ENCODE measurements at places on chromosomes 7 and 10.

DNA sequence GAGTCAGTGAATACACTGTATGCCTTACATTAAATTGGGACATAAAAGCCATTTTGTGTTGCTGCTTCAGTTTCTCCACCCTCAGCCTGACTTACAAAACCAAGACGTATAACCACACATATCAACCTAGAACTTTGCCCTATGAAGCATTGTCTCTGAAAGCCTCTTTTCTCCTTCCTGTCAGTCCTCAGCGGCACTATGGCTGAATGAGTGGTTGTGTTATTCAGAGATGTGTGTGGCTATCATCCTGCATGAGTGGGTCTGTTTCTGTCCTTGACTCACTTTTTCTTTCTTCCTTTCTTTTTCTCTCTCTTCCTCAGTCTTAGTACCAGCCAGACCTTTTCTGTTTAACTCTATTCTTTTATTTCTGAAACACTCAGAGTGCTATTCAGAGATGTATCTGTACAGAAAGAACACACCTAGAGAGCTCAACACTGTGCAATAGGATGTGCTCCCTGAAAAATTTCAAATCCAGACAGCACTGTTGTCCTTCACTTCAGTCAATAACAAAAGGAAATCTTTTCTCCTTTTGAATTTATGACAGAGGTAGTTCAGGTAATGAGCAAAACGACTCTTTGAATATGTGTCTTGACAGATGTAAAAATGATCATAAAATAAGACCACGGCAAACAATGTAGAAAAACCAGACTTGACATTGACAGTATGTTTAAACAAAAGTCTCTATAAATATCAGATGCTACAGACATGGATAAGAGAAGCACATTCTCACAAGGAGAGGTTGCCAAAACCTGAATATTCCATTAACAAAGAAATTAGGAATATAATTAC lies 163.3 kb upstream of the FEZF1 start:
- DNase-seq, result no peak

- no peak for DNase-seq
Observed at GRCh38 chr10:44462338-44462914, 77.5 kb upstream of the CXCL12 start.

DNA sequence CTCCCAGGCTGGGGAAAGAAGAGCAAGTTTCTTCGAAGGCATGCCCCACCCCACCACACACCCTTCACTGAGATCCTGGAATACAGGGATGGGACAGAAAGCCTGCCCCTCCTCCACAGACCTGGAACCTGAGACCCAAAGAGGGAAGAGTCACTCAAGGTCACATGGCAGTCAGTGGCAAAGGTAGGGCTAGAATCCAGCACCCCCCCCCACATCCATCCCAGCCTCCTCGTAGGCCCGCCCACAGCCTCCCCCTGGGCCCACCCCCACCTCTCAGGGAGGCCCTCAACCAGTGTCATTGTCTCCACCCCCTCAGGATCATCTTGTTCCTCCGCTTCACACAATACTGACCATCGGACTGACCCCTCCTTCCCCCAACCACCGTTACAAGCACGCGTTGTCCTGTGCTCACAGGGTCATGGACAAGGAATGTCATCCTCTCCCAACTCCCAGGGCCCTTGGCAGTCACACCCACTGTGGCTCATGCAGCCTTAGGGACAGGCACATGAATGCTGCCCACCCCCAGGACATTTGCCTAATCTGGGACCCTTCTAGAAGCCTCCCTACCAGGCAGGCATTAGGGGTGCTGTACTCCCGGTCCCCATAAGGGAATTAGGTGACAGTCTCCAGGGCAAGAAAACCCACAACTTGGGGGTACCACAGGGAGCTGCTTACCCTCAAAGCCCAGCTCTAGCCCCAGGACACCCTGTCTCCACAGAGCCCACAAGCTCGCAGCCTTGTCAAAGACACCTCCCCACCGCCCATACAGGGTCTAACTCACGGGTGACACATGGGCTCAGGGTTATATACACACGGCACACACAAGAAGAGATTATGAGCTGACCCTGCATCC lies 1.4 kb downstream of the KCNH2 start:
- DNase-seq, result no peak

- no peak for DNase-seq
Observed at GRCh38 chr7:37353949-37354655, 94.6 kb downstream of the ELMO1 start.

DNA sequence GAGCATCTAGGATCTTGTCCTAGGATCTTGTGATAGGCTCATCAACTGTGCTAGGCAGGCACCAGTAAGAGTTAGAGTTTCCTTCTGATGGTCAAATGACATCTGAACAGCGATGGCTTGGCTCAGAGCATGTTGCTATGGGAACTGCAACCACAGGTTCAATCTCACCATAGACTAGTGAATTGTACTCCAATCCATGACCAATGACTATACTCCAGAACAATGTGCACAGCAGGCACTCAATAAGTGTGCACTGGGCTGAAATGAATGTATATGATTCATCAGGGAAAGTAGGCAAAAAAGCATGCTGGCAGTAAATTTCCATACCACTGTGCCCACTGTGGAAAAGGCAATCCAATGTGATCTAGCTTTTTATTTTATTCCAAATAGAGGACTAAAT lies 163.6 kb upstream of the HPS1 start:
- DNase-seq, result no peak

DNA sequence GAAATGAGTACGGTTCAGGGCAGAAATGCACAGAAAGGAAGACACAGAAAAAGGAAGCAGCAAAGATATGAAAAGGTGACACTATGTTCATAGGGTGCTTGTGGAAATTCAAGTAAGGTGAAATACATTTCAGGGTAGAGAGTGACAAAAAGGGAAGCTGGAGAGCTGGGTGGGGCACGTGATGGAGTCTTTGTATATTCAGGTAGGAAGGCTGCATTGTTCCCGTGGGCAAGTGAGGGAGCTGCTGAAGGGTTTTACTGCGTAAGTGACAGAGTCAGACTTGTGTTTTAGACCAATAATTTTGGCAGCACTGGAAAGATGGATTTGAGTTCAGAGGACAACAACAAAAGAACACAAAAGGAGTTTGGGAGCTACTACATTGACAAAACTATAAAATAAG lies 35.3 kb upstream of the ANK3 start:
- DNase-seq, result no peak

- DNase-seq, result no peak
Observed at GRCh38 chr10:88168171-88169036, 305.0 kb downstream of the PTEN start.

GRCh38 chr7:139370943-139371313 lies 11.2 kb downstream of the LUC7L2 start:
- DNase-seq, result no peak

DNA sequence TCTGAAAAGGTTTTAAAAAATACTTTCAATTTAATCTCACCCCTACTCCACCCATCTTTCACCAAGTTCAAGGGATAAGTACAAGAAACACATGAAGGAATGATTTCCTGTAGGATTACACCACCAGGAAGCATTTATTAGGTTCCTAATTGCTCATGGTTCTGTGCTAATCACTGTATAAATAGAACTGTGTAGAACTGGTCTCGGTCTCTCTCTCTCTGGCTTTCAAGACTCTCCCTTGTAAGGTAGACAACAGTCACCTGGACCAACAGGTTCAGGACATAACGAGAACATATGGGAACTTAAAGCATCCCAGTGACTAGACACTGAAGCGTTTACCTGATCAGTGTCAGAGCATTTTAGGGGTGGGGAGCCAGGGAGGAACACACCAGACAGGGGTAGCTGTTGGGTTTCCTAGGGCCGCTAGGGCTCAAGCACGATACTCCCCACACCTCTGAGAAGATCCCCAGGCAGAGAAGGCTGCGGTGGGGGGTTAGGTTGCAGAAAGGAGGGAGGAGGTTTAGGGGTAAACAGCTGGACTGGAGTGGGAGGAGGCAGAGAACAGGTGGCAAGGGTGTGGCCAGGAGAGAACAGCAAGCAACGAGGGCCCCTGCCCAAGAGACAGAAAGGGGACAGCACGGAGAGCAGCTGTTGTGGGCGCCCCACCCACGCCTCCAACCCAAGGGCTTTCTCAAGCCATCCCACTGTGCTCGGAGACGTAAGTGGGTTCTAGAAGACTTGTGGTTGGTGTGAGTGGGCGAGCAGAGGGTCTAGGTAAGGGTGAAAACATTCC lies 52.5 kb upstream of the USP6NL start:
- no peak for DNase-seq

DNA sequence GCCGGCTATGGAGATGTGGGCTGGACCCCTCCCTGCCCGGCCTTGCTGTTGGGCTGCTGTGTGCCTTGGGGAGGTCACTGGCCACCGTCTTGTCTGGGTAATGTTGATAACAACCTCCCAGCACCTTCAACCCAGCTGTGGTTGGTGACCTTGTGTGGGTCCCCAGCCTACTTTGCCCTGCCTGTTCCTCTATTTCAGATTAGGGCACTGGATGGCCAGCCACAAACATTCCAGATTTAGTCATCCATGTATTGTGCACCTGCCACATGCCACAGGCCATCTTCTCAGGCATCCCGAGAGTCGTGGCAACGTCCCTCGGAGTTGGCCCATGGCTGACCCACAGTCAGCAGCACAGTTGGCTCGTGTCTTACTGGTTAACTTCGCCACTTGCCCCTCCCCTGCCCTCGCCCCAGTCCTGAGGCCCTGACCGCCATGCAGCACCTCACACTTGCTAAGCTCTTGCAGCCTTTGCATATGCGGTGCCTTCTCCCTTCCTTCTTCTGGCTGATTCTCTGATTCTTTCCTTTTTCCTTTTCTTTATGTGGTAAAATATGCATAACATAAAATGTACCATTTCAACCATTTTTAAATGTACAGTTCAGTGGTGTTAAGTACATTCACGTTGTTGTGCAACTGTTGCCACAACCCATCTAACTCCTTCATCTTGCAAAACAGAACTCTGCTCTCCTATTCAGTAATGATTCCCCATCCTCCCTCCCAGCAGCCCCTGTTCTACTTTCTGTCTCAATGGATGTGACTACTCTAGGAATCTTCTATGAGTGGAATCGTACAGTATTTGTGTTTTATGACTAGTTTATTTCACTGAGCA lies 60.6 kb downstream of the PRF1 start:
- DNase-seq, result no peak

DNA sequence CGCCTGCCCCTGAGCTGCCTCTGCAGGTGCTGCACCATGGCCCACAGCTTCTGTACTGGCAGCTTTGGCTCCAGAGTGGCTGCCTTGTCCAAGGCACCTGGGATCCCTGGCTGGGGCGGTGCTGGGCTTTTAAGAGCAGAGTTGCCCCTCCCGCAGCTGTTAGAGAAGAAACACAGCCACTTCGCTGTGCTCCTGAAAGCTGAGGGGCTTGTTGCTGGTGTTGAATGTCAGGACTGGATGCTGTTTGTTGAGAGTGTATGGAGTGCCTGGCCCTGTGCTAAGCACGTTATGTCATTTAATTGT lies 6.2 kb downstream of the FAM241B start:
- DNase-seq, result no peak

- peak; percentile 66 for DNase-seq
Observed at GRCh38 chr7:124152859-124153692, 120.2 kb upstream of the TMEM229A start.

GRCh38 chr7:158676171-158676840 lies 28.3 kb downstream of the NCAPG2 start:
- DNase-seq, result peak; percentile 37

GRCh38 chr7:109503421-109503820 lies 933.7 kb downstream of the DNAJB9 start:
- no peak for DNase-seq

GRCh38 chr10:127563718-127564553 lies 14.8 kb downstream of the NPS start:
- no peak for DNase-seq

DNA sequence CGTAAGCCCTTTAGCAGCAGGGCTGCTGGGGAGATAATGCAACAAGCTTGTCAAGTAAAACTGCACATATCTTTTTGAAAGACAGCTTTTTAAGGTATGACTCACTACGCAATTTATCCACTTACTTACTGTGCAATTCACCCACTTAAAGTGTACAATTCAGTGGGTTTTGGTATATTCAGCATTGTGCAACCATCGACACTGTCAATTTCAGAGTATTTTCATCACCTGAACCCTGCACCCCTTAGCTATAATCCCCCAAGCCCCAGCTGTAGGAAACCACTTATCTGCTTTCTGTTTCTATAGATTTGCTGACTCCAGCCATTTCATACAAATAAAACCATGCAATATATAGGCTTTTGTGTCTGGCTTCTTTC lies 168.0 kb downstream of the PTPN20 start:
- peak; percentile 67 for DNase-seq

DNA sequence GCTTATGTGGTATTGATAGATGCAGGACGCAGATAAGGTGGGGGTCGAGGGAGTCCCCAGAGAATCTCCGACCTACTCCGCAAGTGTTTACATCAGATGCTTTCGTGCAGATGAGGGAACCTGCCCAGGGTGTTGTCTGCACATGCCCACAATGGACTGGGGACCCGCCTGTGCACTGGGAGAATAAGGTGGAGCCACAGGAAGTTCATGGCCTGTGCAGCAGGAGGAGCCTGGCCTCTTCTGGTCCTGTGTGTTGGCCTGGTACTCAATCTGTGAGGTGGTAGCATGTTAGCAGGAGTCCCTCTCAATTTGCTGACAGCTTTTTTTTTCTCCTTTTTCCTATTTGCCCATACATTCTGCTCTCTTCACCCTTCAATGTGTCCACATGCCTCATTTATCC lies 54.1 kb upstream of the AKR1C1 start:
- DNase-seq, result no peak

- no peak for DNase-seq
Observed at GRCh38 chr10:99524050-99524666, 8.6 kb upstream of the NKX2-3 start.

DNA sequence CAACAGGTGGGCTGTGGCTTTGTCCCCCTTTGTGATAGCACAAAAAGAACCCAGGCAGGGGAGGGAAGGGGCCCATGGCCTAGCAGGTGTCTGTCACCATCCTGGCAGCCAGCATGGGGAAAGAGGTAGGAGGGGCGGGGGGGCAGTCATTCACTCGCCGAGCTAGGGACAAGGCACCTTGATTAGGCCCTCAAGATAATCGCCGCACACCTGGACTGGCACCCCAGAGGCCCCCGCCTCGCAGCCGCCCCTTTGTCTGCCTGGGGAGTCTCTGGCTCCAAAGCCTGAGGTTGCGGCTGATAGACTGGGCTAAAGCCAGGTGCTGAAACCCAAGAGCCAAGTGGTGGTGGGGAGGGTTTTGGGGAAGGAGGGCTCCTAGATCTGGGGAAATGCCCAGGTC lies 151.2 kb upstream of the PCBD1 start:
- DNase-seq, result no peak

GRCh38 chr10:44382131-44382858 lies 2.6 kb downstream of the CXCL12 start:
- no peak for DNase-seq

DNA sequence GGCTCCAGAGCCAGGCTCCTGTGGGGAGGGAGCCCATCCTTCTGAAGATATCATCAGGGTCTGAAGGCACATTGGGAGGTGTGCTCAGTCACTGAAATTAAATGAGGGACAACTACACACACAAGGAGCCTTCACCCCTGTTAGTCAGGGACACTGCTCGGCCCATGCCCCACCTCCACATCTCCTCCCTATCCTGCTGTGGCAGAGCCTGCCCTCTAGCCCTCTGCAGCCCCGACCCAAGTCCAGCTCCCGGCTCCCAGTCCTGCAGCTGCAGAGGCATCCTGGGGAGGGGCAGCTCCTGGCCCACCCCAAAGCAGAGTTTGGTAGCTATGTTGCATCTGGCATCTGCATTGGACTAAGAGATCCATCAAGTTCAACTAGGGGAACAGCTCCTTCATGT lies 136.3 kb downstream of the ZNF248 start:
- DNase-seq, result no peak

Data from IMR-90 (cell line).